Activated T-cell treated with anti-CD3 and anti-CD28 coated beads for 48 hours (primary cell): ENCODE measurements at places on chromosomes 7 and 10.

DNA sequence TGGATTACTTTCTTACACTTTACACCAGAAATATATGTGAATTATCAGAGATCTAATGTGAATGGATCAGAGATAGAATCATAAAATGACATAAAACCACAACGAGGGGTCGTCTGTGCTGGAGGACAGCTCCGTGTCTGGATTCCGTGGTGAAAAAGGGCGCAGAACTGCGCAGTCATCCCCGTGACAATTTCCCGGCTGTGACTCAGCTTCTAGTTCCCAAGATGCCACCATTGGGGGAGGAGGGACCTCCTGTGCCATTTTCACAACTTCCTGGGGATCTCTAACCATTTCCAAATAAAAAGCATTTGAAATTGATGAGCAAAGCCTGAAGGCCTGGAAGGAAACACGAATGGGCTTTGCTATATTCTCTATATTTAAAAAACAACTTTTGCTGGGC, 72.1 kb downstream of the PDGFA start:
- no peak for DNase-seq

- no peak for DNase-seq
Measured at GRCh38 chr7:117312593-117313580, 10.0 kb downstream of the WNT2 start.

DNA sequence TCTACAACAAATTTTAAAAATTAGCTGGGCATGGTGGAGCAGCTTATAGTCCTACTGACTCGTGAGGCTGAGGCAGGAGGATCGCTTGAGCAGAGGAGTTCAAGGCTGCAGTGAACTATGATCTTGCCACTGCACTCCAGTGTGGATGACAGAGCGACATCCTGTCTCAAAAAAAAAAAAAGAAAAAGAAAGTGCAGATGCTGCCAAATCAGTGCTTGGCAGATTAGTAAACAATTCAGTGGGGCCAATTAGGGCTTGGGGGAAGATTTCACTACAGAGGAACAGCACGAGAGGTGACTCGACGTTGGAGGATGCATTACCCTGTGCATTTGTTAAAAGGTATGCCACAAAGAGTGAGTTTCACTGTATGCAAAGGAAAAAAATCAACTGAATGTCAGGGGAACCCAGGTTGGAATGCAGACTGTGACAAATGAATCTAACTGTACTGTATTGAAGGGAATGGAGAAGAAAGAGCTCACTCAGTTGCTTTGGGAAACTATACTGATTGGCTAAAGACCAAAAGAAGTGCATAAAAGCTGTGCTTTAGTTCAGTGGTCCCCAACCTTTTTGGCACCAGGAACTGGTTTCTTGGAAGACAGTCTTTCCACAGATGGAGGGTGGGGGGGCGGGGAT, 31.6 kb downstream of the GARIN1A start:
- no peak for DNase-seq

DNA sequence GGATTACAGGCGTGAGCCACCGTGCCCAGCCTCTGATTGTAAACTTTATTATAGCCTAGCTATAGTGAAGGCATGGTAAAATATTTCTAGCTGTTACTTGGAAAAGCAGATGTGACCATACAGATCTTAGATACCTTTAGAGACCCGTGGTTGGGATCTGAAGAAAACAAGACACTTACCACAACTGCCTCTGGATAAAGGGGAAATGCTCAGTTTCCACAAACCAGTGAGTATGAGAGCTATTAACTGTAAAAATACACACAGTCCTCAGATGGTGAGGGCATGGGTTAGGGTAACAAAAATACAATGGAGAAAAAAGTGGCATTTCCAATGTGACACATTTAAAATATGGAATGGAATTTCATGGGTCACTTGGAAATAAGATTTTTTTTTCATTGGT, 63.0 kb downstream of the ZNF438 start:
- DNase-seq = no peak

GRCh38 chr7:13800694-13801448, 188.6 kb downstream of the ETV1 start:
- DNase-seq = no peak

GRCh38 chr10:77163670-77164348, 473.8 kb downstream of the KCNMA1 start:
- DNase-seq = no peak

- DNase-seq = no peak
Measured at GRCh38 chr7:18520450-18521235, 25.1 kb downstream of the HDAC9 start.

GRCh38 chr10:27463961-27464360, 40.1 kb upstream of the RAB18 start:
- no peak for DNase-seq
